ENCODE measurements at places on chromosomes 1 and 21.

DNA sequence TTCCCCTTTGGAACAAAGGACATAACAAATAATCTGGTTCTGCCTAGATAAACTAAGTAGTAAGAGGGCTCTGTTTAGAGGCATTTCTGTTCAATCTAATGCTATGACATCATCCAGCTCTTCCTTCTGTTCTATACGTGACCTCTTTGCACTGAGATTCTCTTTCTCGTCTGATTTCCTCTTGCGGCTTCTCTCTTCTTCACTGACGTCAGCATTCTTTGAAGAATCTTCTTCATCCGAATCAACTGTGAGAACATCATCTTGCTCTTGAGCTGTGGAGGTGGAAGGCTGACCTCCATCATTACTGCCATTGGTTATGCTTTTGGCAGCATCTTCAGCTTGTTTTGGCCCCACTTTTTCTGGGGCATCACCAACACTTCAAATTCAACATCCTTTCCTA, 130.4 kb downstream of the HS2ST1 start:
- DNase-seq, result no peak

DNA sequence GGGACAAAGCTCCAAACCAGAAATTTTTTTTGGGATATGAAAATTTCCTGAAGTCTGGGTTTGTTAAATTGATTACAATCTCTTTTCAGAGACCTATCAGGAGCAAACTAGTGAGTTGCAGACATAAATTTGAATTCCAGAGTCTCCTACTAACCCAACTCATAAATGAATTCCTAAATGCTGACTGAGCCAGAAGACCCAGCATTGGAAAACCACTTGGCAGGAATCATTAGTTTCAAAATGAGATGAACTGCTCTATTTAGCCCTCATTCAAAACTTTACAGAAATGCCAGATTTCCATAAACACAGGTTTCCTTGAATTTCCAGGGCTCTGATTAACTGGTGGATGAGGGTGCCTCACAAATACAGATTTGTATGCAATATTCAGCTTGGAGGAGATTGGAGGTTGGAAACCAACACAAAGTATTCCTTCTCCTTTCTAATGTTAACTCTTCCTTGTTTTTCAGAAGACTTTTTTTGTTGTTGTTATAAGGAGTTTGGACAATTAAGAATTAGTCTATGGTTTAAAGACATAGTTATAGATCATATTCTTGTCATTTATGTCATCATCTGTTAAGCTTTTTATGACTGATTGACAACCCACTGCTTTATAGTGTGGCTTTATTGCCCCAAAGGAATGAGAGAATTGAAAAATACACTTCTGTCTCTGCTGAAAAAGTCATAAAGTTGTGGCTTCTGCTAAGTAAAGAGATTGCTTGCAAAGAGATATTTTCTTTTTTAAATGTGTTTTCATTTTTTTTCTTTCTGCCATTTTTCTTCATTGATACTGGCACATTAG, 222.8 kb downstream of the HLX start:
- no peak for DNase-seq

DNA sequence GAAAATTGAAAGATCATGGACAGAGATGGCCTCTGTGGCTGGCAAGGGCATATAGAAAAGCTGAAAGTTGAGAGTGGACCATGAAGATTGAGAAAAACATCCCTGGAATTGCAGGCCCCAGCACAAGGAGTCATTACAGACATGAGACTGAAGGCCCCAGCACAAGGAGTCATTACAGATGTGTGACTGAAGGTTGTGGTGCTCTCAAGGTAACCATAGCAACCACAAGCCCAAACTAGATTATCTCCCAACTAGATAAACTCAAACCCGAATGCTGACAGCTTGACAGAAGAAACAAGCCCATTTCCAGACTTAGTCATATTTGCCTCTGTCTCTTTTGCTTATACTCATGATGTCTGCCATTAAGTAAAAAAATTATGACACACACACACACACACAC, 1252.1 kb upstream of the ADGRL4 start:
- no peak for DNase-seq

DNA sequence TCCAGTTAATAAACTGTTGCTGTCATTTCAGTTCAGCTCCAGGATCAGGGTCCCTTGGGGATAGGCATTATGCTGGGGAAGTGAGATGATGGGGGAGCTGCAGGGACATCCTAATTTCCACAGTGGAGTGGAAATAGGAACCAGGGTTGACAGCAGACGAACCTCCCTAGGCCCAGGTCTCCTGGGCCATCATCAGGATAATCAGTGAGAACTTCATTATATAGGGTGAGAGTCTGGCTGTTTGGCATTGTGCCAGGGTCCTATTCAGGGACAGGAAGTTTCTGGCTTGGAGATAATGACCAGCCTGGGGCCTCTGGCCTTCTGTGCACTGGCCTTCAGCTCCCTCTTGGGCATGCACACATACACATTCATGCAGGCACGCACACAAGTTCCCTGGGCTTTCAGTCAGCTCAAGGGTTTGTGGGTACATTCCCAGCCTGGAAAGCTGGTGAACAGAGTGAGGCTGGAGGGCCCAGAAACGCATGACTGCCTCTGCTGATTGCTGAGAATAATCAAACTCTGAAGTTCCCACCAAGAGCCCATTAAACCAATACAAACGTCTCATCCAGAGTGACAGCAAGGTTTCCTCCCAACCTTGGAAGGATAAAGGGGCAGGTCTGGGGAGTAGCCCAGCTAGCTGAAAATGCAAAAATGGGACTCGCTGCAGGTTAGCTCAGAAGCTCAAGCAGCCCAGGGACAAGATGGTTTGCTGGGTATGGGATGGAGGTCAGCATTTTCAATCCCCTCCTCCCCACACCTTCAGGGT, 13.9 kb upstream of the LRIG2 start:
- DNase-seq, result peak; percentile 29

DNA sequence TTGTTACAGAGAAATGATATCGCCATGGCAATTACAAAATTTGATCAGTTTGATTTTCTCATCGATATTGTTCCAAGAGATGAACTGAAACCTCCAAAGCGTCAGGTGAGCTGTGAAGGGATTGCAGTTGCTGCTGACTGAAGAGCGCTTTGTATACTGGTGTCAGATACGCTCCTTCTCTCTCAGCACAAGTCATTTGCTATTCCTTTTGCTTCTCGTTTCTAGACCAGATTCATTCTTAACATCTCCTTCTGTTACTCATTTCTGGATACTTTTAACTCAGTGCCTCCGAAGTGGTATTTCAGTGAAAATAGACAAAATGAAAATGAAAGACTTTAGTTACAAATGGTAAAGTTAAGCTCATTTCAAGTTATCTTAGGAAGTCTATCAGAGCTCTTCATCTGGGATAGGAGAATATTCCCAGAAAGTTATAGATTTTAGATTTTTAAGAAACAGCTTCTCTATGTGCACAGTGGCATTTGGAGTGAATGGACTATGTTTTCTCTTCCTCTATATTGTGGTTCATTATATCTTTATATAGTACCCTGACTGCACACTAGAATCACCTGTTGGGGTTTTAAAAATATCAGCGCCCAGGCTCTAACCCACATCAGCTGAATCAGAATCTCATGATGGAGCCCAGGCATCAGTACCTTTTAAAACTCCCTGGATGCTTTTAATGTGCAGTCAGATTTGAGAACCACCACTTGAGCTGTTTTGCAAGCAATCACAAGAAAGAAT, 30.3 kb upstream of the KCNQ4 start:
- DNase-seq, result no peak

GRCh38 chr1:166119471-166119965, 47.3 kb downstream of the FAM78B start:
- no peak for DNase-seq

DNA sequence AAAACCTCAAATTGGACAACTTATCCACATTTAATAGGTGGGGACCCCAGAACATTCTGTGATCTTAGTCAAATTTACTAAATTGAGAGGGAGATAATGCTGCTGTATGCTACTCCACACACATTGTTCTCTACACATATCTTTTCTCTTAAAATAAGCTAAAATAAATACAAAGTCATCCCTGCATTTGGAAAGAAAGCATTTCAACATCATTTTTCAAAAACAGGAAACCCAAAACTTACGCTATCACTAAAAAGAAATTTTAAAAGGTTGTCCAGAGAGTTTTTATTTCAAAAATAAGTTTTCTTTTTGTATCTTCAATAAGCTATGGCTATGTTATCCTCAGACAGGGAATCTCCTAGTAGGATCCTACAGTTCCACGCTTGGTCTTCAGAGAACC, 19.5 kb upstream of the OR6N2 start:
- no peak for DNase-seq

DNA sequence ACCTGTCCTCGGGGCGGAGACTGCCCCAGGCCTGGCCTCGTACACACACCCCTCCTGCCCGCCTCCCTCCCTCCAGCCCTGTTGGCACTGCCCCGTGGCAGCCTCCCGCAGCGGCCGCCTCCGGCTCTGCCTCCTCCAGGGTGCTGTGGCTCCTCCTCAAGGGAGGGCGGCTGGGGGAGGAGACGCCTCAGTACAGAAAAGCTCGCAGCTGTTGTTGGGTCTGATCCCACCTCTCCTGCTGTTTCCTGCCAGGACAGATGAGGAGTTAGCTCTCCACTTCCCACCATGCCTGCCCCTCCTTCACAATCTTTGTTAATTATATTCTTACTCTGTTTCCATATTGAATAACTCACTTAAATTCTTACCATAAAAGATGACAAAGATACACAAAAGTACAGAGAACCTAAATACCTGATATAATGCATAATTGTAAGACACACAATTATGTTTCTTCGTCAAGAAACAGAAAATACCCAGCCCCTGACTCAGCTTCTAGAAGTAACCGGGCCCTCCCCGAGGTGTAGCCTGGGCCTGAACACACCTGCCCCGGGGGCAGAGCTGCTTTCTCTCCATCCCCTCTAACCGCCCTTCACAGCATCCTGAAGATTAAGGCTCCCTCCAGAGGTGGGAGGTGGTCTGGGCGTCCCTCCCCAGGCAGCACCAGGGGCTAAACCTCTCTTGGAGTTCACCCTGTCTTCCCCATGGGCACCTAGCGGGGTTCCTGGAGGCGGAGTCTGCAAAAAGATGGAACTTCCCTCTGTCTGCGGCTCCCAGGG, 30.6 kb upstream of the COL6A1 start:
- DNase-seq, result peak; percentile 55

- no peak for DNase-seq
Measured at GRCh38 chr1:16409536-16410152, 27.6 kb downstream of the SPATA21 start.

DNA sequence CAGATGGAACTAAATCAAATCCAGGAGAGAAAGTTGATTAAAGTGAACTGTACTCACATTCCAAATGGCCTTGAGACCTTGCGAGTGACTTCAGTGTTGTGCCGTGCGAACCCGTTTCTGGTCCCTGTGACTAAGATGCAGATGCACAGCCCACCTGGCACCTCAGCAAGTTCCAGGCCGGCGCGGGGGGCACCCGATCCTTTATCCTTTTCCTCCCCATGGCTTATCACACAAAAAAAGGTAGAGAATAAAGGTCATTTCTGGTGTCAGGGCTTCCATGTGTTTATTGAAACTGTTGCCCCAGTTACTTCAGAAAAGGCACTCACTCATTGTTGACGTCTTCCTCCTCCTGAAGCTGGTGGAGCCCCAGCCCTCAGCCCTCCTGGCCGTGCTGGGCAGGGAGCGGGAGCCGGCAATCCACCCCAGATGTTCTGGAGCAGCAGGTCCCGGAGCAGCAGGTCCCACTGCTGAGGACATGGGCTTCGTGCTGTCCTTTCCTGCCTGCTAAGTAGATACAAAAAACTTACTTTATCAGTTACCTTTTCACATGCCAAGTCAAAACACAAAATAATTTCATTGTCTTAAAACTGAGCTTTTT, 53.0 kb downstream of the PCNT start:
- DNase-seq, result no peak

GRCh38 chr1:39816415-39817090, 27.9 kb upstream of the BMP8B start:
- DNase-seq, result peak; percentile 71

- DNase-seq, result no peak
Measured at GRCh38 chr1:99504287-99504686, 141.6 kb upstream of the PALMD start.

- DNase-seq, result no peak
Measured at GRCh38 chr21:42939582-42940413, 14.4 kb upstream of the ERVH48-1 start.

GRCh38 chr1:203252678-203253077, 23.2 kb upstream of the CHIT1 start:
- peak; percentile 27 for DNase-seq

DNA sequence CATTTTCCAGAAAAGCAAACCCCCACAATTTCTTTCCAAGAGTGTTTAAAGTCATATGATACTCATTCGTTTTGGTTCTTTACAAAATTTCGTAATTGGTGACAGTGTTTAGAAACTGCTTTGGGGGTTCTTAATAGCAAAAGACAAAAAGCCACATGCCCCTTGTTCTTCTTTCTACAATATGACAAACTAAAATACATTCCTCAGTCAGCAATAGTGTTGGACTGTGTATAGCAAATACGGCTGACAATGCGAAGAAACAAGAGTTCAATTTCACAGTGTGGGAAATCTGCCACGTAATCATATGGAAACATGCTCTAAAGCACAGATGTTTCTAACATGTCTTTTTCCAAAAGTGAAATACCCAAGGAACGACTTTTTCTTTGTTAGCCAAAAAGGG, 7.6 kb upstream of the IFNAR1 start:
- no peak for DNase-seq

DNA sequence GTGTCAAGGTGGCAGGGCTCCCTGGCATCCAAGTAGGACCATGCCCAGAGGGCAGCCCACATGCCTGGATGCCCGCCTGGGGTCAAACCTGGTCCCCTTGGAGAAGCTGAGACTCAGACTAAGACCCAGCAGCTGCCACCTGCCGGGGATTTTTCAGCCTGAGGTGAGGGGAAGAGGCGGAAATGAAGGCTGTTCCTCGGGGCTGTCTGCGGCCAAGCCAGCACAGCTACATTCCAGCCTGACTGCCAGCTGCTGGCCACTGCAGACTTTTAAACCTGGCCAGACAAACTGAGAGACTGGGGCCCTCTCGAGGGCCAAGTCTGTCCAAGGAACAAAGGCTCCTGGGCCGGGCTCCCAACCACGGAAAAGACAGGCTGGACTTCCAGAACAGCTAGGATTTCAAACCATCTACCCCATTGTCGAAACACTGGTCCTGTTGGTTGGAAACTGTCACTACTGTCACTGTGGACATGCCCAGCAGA, 21.9 kb upstream of the PLEKHG5 start:
- no peak for DNase-seq

DNA sequence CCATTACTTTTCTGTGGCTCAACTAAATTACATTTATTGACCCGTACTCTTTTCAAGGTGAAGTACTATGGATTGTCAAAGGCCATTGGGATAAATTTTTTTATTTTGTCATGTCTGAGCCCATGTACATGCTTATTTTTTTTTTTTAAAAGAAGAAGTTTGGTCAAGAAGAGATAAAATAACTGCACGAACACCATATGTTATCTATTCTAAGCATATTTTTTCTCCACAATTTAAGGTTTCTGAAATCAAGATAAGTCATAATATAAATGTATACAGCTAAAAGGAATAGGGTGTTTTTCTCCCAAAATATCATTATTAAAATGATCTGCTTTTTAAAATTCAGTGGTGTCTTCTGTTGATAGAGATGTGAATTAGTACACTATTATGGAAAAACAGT, 35.0 kb upstream of the SH2D1B start:
- DNase-seq, result no peak

- no peak for DNase-seq
Measured at GRCh38 chr1:19435851-19436455, 49.4 kb downstream of the CAPZB start.

Measured in NCI-H345 (cell line).